ENCODE measurements at places on chromosomes 3 and 15.

- no peak for DNase-seq
These were observed 116.7 kb downstream of the FNDC3B start for GRCh38 chr3:172155897-172156585.

- no peak for DNase-seq
These were observed 256.0 kb downstream of the CNTN4 start for GRCh38 chr3:2354702-2355101.

DNA sequence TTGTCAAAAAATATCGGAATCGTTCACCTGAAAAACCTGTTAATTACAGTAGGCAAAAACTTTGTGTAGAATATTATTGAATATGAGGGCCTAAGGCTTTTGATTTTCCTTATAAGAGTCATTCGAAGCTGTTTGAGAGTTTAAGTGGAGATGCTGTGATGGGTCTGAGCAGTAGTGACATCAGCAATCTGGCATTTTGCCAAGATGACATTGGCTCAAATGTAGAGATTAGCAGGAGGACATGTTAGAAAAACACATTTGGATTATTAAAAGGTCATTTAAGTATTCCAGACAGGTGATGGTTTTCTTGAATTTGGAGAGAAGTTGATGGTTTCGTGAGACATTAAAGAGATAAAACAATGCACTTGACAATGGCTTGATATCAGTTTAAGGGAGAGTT lies 12.9 kb downstream of the OR5AC2 start:
- no peak for DNase-seq

GRCh38 chr3:116087426-116087825 lies 357.9 kb downstream of the LSAMP start:
- no peak for DNase-seq

GRCh38 chr3:153599685-153600084 lies 437.7 kb downstream of the RAP2B start:
- DNase-seq: no peak

GRCh38 chr3:58421004-58421403 lies 12.6 kb downstream of the PDHB start:
- DNase-seq: no peak

DNA sequence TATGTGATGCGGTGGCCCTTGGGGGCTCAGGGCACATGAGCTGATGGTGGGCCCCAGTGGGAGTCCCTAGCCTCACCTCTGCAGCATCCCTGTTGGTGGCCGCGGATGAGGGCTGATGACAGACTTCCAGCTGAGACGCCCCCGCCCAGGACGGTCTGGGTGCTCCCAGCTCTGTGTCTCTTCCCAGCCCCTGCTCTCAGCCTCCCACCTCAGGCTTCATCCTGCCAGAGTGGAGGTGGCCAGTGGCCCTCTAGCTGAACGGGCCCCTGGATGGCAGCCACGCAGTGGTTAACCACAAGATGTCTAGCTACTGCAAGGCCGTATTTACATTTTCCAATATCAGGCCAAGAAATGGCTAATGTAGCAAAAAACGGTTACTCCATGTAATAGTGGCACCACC lies 205.3 kb upstream of the LINGO1 start:
- no peak for DNase-seq

- DNase-seq: no peak
These were observed 52.2 kb upstream of the ACTC1 start for GRCh38 chr15:34847598-34847997.

- DNase-seq: no peak
These were observed 59.0 kb downstream of the GRIP2 start for GRCh38 chr3:14481018-14481645.

- no peak for DNase-seq
These were observed 120.4 kb downstream of the LPP start for GRCh38 chr3:188274249-188274915.

GRCh38 chr3:188153437-188154013 lies 432 bp upstream of the LPP start:
- peak; percentile 45 for DNase-seq

GRCh38 chr3:65886391-65886790 lies 152.3 kb downstream of the MAGI1 start:
- DNase-seq: no peak

DNA sequence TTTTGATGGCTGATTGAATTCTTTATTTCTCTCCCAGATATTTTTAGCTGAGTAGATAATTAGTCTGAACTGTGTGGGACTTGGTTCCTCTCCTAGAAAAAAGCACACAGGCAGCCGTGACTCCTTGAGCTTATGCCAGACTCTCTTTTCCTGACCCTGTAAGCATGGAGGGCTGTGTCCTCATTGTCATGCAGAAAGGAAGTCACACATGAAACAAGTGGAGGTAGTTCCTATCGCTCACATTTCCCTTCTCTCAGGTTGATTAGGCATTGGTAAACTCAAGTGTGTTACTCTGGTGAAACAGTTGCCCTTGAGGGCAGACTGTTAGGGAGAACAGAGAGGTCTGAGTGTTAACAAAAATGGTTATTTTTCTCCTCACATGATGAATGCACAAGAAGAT lies 6.3 kb upstream of the RTP4 start:
- no peak for DNase-seq

DNA sequence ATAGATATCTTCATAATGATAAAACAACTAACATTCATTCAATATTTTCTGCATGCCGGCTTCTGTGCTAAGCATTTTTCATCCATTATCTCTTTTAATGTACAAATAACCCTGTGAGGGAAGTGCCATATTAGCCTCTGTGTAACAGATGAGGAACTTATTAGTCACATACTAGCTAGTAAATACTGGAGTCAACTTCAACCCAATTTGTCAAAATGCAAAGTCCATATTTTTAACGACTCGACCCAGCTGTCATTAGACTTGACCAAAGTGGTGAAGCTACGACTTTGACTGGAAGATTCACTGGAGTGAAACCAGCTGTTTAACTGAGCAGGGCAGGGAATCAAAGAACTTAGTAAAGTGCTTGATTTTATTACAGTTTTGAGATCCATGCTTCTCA lies 41.6 kb downstream of the PARP15 start:
- DNase-seq: no peak

GRCh38 chr15:39506146-39506545 lies 74.7 kb upstream of the THBS1 start:
- DNase-seq: no peak

DNA sequence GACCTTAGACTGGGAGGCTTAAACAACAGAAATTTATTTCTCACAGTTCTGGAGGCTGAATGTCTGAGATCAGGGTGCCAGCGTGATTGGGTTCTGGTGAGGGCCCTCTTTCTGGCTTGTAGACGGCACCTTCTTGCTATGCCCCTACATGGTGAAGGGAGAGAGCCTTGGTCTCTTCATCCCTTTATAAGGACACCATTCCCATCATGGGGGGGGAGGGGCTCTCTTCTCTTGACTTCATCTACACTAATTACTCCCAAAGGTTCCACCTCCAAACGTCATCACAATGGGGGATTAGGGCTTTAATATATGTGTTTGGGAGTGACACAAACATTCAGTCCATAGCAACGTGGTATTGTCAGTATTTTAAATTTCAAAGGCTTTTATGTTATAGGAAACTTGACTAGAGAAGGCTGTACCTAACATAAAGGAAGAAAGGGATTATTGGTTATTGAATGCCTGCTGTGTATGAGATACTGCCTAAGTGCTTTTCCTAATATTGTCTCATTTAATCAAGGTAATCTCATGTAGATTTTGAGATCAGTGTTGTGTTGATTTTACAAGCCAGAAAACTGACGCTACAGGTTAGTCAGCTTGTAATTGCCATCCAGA lies 20.9 kb downstream of the SYN2 start:
- DNase-seq: no peak

DNA sequence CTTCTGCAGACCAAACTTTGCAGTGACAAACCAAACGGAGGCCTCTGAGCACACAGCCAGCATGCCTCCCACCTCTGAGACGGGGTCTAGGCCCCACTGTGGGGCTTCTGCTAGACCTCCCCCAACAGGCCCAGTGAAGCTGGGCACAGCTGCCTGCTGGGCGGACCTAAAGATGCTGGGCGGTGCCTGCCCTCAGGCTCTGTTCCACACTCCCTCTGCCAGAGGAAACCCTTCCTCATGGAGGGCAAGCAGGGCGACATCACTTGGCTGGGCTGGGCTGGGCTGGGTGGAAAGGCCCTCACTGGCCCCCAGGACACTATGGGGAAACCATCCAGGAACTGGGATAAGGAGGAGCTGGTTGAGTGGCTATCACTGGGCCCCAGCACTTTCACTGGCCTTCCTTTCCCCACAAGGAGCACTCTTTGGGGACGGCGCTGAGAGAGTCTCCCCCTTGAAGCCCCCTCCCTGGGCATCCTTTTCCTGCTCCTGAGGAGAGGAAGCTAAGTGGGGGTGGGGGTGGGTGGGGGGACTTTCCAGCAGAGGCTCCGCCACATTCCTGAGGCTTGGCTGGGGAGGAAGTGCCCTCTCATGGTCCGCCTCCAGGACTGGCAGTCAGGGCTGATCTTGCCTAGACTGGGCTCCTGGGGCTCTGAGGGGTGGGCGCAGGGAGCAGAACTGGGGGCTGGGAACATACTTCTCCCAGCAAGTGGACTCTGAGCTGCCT lies 98.1 kb upstream of the HACD2 start:
- DNase-seq: no peak

GRCh38 chr3:10292505-10293419 lies at the start of gene GHRL:
Gene GHRL (minus strand): TSS chr3:10292947. CDS start chr3:10290180, 2,767 bp downstream.
- DNase-seq: no peak

DNA sequence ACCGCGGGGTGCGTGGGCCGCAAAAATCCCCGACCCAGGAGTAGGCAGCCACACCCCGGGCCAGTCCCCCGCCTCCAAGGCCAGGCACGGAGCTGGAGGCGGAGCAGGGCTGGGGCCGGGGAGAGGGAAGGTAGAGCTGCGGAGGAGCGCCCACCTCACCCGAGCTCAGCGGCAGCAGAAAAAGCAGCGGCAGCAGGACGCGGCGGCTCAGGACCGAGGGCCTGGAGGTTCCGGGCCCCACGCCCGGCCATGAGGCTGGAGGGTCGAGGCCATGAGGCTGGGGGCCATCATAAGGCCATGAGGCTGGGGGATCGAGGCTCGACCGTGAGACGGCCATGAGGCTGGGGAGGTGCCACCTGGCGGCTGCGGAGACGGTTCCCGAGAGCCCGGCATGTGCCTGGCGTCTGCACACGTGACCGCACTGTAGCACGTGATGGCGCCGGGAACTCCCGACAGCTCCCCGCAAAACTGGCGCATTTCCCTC lies 32.9 kb upstream of the PRSS50 start:
- DNase-seq: no peak

DNA sequence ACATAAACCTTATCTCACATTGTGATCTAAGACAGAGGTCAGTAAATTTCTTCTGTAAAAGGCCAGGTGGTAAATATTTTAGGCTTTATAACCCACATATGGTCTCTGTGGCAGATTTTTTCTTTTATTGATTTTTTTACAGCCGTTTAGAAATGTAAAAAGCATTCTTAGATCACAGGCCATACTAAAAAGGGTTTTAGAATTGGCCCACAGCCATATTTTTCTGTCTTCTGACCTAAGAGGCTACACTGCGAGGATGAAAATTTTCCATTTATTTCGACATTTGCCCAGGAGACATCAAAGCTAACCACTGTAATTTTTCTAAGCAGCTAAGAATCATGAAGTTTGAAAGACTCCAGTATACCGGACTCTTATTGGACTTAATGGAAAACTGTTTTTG lies 377.2 kb upstream of the SGO1 start:
- DNase-seq: no peak

- no peak for DNase-seq
These were observed 19.8 kb upstream of the LYSMD4 start for GRCh38 chr15:99753066-99753465.

- no peak for DNase-seq
These were observed 171.8 kb downstream of the SMAD6 start for GRCh38 chr15:66873856-66874255.

- no peak for DNase-seq
These were observed 5.2 kb upstream of the EBLN2 start for GRCh38 chr3:73056014-73056844.

DNA sequence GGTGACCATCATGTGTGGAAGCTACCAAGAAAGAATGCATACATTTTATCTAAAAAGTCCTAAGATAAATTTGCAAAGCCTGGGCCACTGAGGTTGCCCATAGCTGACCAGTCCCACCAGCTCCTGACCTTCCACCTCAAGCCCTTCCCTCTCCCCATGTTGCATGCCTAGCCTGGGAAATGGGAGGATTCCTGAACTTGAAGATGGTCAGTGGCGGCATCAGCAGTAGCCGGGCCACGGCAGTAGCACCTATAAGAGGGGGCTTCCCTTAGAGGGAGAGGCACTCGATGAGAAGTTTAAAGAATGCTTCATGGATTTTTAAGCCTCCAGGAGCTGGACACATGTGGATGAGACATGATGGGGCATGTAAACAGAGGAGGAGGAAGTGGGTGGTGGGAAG lies 172.1 kb downstream of the KLF13 start:
- DNase-seq: no peak

- no peak for DNase-seq
These were observed 43.1 kb downstream of the MEIS2 start for GRCh38 chr15:37057256-37057655.

DNA sequence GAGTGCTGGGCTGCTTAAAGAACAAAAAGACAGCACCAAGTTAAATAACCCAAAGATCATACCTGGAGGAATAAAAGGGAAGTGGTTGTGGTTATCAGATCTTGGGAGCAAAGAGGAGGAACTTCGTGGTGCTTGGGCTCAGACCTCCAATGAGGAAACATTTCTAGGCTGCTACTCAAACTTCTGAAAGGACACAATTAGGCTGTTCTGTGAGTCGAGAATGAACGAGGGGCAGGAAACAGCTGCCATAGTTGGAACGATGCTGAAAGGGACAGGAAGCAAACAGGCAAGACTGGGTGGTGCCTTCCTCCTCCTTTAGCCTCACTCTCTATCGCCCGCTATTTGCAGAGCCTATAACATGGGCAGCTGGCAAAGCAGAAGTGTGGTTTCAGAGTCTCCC lies 276.3 kb upstream of the ARRDC4 start:
- DNase-seq: no peak

DNA sequence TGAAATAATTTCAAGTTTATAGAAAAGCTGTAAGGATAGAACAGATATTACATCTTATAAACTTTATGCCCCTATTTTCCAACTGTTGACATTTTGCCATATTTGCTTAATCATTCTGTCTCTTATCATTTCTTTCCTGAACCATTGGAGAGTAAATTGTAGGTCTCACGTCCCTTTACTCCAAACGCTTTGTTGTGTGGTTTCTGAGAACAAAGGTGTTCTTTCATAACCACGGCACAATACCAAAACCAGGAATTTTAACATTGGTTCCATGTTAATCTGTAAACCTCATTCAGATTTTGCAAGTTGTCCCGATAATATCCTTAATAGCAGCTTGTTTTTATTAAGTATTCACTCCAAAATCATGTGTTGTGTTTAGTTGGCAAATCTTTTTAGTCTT lies 134.8 kb downstream of the AKAP13 start:
- DNase-seq: no peak

DNA sequence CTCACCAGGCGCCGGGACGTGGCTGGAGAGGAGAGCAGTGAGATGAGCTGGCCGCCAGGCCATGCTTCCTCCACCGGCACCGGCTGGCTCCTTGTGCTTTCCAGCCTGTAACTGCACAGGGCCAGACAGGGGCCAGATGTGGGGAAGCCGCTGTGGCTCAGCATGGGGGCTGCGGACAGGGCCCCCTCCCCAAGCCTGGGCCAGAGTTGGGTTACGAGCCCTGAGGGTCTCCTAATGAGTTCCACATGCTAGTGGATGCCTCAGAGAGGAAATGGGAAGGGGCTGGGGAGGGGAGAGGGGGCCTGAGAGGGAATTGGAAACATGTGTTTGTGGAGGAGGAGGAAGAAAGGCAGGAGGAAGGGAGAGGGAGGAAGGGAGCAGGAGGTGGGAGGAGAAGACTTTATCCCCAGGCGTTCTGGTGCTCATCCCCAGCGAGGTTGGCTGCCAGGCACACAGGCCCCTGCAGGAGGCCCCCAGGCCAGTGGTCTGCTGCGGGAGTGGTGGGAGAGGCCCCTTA lies 11.7 kb upstream of the DUSP7 start:
- no peak for DNase-seq
